ENCODE measurements at places on chromosomes 13 and 19. TPM values are rescaled to one million over a fixed set of nuclear protein-coding genes. Genes with fewer than 3 reads are reported as not detected.

Gene LILRB2
- total RNA-seq: not detected

Gene DPP9
- 28.5 TPM for total RNA-seq

Gene PNMA8B
- total RNA-seq: 1.6 TPM

Gene ARRDC5
- total RNA-seq: not detected

Gene MIDN
- 28.5 TPM for total RNA-seq

Gene MEIOSIN
- not detected for total RNA-seq

Gene ETV2
- total RNA-seq: 0.13 TPM

Gene WDR88
- total RNA-seq: not detected

Gene ACP5
- total RNA-seq: 2.4 TPM

Gene OVOL3
- total RNA-seq: not detected

Gene CD177
- total RNA-seq: not detected

Gene PRR20A
- not detected for total RNA-seq

Gene SLITRK6
- 0.39 TPM for total RNA-seq

Gene USE1
- 14.5 TPM for total RNA-seq

Gene MUC16
- total RNA-seq: not detected

Gene LGALS7B
- not detected for total RNA-seq

Gene IL12RB1
- 0.33 TPM for total RNA-seq

All from smooth muscle cell of the pulmonary artery (primary cell).